ENCODE measurements at places on chromosomes 4 and X.

DNA sequence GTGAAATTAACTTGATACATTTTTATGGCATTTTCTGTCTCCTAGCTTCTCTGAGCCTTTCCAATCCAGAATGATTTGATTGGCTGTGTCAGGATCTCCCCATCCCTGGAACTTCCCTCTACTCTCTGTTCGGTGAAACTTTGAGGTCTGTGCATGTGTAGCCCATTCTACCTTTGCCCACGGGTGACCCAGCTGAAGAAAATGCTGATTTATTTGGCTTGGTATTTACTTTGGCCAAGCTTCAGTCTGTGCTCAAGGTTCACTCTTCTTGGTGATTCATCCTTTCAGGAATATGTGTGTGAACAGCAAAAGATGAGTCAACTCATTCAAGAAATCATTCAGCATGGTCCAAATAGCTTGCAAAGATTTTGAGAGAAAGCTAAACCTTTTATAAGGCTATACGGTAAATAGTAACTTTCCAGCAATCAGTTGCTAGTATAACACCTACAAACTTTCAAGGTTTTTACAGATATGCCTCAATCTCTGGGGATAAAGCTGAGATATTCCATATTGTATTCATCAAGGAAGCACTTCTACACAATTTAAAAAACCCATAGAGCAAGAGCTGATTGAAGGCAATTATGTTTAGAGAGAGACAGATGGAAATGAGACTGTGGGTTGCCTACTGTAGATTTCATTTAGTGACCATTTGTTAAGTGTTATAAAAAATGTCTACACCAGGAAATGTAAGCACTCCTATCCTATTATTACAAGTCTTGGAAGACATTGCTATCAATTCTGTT is 233.9 kb upstream of the CXXC4 start:
- no peak for DNase-seq

- no peak for DNase-seq
These were observed 5.4 kb downstream of the SEL1L3 start for GRCh38 chr4:25857403-25857802.

GRCh38 chr4:45693746-45694145 is 430.1 kb downstream of the GABRG1 start:
- DNase-seq: no peak

DNA sequence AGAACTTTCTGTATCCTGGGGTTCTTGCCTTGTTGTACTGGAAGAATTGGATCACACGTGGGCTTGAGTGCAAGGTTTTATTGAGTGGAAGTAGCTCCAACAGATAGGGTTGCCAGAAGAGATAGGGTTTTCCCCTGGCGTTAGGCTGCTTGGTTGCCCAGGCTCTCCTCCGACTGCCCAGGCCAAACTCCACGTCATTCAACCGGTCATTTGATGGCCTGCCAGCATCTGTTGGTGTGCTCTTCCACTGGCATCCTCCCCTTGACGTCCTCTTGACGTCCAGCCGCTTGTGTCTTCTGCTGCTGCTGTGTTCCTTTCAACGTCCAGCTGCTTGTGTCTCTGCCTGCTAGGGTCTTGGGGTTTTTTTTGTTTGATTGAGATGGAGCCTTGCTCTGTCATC is 340.3 kb upstream of the ZCCHC13 start:
- DNase-seq: no peak

DNA sequence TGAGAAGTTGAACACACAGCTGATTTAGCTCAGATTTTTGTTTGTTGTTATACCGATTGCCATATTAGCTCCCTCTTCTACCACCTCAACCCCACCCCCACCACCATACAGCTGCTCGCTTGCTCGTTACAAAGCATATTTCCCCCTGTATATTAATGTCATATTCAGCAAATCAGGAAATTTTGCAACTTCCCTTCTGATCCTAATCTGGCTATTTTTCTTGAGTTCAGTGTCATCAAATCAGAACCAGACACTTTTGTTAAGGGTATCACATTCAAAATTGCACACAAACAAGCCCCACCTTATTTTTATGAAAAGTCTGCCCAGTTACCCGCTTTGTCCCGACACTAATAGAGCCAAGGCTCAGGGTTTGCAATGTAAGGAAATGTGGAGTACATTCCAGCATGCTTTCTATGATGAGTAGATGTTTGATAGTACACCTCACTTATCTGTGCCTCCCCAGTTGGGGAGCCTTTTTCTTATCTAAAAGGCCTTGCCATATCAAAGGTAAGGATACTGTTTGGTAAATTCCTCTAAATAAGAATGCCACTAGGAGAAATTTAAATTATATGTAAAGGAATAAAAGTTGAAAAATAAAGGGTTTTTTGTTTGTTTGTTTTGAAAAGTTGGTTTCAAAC is 212.2 kb downstream of the CBR4 start:
- DNase-seq: no peak

DNA sequence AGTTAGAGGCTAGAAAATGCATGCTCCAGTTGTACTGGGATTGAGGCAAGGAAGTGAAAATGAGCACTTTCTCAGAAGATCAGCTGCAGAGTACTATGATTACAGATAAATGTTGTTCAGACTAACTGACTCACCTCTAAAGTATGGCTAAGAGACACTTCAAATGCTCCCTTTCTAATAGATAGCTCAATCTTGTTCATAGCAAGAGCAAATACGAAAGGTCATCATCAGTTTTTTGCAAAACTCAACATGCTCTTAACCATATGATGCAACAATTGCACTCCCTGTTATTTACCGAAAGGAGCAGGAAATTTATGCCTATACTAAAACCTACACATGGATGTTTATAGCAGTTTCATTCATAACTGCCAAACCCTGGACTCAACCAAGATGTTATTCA is 838.4 kb upstream of the INTU start:
- no peak for DNase-seq

GRCh38 chr4:124529131-124529530 is 183.4 kb downstream of the ANKRD50 start:
- DNase-seq: no peak

DNA sequence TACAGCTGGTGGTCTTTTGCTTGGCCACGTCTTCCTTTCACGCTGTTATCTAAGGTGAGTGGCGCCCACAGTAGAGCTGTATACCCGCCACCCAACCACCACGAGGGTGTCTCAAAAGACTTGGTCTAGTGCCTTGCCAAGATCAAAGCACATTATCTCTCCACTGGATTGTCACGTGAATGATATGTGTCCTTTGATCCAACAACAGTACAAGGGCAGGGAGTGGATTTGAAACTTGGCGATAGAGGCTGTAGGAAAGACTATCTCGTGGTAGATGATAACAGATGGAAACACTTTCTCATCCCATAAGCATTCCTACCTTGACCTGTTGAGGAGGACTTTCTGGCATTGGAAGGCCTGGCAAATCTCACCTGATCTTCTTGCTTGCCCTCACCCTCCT is 37.7 kb upstream of the BCLAF3 start:
- DNase-seq: no peak

- no peak for DNase-seq
These were observed 64.8 kb upstream of the GK2 start for GRCh38 chr4:79472693-79473438.

DNA sequence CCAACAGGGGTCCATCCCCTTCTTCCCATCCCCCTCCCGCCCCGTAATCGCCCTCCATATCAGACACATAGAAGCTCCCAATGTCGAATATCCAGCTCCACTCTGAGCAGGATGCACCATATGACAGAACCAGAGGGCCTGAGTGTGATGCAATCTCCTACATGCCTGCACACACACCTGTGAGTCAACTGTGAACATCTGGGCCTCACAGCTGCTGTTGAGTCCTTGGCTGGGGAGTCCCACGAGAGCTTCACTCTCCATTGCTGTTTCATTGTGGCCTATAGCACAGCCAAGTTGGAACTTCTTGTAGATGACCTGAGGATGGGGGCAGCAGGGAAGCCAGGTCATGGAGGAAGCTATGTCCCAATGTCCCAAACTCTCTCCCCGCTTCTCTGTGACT is 8.2 kb downstream of the SLC38A5 start:
- DNase-seq: no peak

- peak; percentile 6 for DNase-seq
These were observed 227.6 kb upstream of the HDX start for GRCh38 chrX:84729809-84730208.

DNA sequence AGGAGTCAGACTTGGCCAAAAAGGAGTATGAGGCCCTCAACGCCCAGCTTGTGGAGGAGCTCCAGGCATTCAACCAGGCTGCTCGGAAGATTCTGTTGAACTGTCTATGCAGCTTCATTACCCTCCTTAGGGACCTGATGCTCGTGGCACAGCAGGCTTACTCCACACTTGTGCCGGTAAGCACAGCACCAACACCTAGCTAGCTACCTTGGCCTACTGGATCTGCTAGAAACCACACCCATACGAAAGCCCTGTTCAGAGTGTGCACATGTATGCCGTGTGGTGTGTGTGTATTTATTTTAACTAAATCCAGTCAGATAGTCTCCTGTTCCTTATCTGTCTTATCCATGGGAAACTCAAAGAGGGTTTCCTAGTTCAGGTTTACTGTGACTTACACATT is 49.3 kb downstream of the INTS12 start:
- DNase-seq: no peak

GRCh38 chr4:3293401-3294391 is 875 bp downstream of the RGS12 start:
- DNase-seq: no peak

DNA sequence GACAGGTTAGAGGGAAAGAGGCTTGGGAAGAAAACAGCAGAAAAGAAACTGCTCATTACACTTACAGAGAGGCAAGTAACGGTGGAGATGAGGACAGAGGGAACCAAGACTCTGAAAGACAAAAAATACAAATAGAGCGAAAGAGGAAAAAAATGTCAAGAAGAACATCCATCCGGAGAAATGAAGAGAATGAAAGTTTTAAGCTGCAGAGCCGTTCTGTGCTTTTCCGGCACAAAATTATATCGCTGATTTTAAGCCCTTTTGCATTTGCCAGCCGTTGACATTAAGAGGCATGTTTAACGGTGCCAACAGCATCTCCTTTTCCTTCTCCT is 236 bp downstream of the PCDH10 start:
- DNase-seq: no peak

DNA sequence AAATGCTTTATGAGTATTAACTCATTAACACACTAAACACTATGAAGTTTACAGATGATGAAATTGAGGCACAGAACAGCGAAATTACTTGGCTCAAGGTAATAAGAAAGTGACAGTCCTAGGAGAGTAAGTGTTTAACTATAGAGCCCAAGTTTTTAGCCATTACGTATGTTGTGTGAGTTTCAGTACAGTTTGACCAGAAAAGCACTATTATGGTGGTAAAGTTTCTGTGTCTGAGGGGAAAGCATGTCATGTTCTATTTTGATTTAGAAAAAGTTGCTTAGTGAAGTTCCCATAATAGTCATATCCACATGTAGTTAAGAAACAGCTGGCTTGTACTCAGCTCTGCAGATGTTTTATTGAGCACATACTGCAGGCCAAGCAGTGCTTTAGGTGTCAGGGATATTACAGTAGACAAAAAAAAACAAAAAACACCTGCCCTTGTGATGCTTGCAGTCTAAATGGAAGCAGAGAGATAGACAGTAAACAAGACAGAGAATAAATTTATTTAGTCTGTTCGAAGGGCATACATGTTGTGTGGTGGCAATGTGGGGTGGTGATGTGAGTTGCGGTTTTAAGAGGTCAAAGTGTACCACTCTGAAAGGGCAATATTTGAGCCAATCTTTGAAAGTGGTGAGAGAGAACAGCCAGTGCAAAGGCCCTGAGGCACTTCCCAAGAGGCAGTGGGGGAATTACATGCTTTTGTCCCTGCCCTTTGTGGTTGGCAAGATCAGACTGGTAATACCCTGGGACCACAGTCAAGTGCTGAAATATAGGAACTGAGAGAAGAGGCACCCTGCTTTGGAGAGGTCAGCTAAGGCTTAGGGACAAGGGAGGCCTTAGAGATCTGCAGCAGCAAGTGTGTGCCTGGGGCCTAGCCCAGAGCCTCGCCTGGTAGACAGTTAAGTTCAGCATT is 6.2 kb downstream of the TMEM131L start:
- DNase-seq: no peak

DNA sequence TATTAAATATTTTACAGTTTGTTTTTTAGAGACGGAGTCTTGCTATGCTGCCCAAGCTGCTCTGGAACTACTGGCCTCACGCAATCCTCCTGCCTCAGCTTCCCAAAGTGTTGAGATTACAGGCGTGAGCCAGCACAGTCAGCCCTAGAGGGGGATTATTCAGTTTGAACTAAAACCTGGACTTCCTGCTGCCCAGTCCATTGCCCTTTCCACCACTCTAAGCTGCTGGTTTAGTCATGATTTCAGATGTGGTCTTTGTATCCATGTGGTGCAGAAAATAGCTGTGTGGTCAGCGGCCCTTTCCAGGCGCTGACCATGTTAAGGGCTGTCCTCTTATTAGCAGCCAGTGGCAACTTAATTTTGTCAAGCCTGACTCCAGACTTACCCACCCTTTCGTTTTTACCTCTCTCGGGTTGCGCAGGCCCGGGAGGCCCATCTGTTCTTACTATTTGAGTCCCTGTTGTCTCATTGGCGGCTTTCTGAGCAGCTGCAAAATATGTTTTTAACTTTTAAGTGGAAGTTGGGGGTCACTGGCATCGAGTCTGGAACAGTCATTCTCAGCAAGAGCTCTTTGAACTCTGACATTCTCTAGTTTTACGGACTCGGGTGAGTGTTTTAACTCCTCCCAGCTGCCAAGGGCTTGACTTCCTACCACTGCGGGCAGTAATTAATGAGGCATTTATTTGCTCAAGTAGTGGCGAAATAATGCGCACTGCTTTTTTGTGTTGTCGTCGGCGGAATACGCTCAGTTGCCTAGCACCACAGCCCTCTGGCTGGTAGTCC is 773 bp upstream of the VMA21 start:
- peak; percentile 38 for DNase-seq

- DNase-seq: no peak
These were observed 31.9 kb upstream of the ASMTL start for GRCh38 chrX:1484638-1485019.

DNA sequence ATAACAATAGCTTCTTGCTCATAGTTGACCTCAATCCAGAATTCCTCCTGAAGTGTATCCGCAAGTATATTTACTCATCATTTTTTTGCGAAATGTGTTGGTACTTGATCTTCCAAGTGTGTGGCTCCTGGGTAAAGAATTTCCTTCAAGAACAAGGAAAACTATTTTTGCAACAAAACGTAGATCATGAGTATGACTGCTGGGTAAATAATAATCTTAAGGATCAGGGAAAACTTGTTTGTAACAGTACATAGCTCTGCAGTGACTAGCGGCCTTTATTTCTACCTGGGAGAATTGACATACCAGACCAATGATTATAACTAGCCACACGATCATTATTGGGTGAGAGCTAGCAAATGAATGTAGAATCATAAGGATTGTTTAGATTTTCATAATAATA is 1311.7 kb downstream of the ARAP2 start:
- no peak for DNase-seq

DNA sequence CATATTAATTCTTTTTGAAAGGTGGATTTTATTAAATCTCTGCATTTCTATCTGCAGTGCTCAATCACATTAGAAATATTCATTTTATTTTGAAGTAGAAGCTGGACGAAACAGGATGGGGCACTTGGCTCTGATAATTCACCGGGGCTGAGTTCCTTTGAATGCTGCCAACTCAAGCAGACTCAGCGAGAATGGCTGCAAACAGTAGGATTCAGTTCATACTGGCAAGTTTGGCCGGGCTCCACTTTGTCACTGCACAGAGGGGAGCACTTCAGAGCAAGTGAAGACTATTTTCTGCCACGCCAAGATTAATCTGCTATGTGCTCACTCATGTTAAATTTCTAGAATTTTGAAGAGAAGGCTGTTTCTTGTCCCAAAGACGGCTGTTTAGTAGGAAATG is 30.7 kb upstream of the KLHL8 start:
- peak; percentile 83 for DNase-seq

All from hippocampal formation (tissue), 2 donors.